ENCODE measurements at places on chromosomes 12 and 14.

- DNase-seq, result no peak
Measured at GRCh38 chr12:131103669-131104462, 150.2 kb downstream of the ADGRD1 start.

DNA sequence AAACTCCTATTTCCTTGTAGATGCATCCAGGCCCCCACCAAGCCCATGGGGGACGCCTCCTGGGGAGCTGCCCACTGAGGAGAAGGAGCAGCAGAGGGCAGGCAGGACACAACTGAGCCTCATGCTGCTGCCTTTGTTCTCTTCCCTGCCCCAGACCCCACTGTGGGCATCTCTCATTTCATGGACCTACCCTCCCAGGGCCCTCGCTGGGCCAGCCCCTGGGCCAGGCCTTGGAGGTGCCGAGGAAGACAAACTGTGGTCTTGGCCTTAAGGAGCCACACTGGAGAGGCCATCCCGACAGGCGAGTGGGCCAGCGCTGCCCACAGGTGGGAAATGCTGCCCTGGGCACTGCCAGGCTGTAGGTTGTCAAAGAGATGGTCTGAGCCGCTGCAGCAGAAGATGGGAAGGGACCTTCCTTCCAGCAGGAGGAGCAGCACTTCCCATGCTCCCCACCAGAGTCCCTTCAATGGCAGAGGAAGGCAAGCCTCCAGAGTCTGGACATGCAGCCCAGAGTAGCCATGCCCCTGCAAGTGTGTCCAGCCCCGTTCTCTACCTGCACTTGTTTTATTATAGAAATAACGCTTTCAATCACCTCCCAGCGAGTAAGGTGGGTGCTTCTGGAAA, 147.4 kb downstream of the BCL11B start:
- no peak for DNase-seq

DNA sequence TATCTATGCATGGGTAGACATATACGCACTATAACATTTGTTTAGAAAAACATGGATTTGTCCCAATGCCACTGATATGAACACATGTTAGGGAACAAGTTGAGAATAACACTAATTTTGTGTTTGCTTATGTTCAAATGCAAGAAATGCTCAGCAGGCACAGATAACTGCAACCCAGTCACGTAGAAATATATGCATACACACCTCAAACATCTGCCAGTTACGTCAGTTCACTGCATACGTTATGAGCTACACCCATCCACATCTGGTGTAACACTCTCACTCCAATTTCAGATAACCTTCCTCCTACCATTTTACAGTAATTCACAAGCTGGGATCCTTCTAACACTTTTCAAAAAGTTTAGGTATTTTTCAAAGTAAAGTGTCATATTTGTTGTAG, 10.7 kb downstream of the PAWR start:
- DNase-seq, result no peak

GRCh38 chr12:1946296-1946695, 27.8 kb upstream of the CACNA2D4 start:
- no peak for DNase-seq

DNA sequence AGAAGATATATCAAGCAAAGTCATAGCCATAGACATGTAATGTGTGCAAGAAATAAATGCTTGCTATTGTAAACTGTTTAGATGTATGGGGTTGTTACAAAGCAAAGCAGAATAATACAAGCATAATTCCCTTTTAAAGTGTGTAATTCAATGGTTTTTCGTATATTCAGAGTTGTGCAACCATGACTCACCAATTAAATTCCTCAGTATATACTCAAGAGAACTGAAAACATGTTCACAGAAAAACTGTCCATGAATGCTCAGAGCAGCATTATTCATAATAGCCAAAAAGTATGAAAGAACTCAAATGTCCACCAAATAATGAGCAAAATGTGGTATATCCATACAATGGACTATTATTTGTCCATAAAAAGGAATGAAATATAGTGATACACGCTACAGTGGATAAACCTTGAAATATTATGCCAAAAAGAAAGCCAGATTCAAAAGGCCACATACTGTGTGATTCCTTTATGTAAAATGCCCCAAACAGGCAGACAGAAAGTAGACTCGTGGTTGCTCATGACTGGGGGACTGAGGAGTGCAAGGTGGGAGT, 9.3 kb downstream of the GXYLT1 start:
- no peak for DNase-seq

DNA sequence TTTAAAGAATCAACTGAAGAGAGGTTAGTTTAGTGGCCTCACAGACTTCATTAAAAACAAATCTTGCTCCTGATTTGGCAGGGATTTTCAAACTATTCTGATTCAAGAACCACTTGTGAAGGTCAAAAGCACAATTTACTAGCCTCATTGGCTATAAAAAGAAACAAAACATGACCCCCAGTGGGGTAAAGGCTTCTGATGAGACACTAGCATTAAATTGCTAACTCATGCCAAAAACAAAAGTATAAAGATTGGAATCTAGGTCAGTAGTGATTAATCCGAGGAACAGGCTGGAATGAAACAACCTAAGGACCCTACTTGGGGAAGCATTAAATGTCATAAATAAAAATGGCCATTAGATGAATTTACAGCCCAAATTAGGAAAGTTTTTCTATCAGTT, 312.3 kb downstream of the PAWR start:
- DNase-seq, result no peak

DNA sequence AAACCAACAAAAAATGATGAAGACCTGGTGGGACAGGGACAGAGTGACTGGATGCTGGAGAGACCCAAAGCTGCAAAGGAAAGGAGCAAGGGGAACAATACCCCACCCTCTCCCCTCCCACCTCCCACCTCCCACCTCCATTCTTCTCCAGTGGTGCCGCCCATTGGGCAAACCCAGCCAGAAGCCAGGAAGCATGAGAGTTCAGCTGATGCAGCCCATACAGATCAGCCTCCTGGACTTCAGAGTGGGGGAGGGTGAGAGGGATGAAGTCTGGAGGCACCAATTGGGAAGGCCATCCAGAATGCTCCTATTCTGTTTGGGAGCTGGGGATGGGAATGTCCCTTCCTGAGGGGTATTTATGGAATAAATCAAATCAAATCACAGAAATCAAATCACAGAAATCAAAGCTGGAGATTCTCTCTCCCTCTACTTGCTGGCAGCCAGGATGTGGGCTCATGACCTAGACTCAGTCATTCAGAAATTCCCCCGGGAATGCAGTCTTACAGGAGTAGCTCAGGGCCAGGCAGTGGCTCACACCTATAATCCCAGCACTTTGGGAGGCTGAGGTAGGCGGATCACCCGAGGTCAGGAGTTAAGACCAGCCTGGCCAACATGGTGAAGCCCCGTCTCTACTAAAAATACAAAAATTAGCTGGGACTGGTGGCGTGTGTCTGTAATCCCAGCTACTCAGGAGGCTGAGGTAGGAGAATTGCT, 31.1 kb downstream of the IRF2BPL start:
- no peak for DNase-seq

GRCh38 chr12:69688471-69689427, 10.4 kb downstream of the BEST3 start:
- no peak for DNase-seq

DNA sequence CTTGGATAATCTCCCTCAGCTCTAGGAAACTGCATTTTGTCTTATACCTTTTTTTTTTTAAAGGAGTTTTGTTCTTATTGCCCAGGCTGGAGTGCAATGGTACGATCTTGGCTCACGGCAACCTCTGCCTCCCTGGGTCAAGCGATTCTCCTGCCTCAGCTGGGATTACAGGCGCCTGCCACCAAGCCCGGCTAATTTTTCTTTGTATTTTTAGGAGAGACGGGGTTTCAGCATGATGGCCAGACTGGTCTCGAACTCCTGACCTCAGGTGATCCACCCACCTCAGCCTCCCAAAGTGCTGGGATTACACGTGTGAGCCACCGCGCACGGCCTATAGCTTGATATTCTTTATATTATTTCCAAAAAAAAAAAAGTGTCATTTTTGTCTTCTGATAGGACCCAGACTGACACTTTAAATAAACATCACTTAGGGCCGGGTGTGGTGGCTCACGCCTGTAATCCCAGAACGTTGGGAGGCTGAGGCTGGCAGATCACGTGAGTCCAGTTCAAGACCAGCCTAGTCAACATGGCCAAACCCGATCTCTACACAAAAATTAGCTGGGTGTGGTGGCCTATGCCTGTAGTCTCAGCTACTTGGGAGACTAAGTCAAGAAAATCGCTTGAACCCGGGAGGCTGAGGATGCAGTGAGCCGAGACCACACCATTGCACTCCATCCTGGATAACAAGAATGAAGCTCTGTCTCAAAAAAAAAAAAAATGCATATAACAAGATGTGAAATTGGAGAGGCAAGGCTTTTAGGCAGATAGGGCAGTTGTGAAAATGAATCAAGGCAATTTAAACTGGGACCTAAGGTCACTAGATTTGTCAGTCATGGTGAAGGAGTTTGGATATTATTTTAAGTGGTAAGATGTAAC, 18.4 kb downstream of the SLC2A3 start:
- DNase-seq, result no peak

GRCh38 chr12:124861898-124862676, 1.6 kb downstream of the SCARB1 start:
- DNase-seq, result no peak

DNA sequence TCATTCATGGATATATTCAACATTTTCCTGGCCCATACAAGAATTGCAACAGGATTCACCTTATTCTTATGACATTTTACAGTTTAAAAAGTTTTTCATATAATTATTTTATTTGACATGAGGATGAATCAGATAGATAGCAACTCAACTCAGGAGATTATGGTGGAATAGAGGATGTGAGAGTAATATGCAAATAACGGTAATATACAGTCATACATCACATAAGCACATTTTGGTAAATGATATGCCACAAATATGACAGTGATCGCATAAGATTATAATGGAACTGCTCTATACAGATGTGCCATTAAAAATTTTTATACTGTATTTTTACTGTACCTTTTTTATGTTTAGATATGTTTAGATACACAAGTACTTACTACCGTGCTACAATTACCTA, 24.1 kb upstream of the CRADD start:
- no peak for DNase-seq

GRCh38 chr12:124422142-124422569, 127.3 kb downstream of the RFLNA start:
- no peak for DNase-seq

DNA sequence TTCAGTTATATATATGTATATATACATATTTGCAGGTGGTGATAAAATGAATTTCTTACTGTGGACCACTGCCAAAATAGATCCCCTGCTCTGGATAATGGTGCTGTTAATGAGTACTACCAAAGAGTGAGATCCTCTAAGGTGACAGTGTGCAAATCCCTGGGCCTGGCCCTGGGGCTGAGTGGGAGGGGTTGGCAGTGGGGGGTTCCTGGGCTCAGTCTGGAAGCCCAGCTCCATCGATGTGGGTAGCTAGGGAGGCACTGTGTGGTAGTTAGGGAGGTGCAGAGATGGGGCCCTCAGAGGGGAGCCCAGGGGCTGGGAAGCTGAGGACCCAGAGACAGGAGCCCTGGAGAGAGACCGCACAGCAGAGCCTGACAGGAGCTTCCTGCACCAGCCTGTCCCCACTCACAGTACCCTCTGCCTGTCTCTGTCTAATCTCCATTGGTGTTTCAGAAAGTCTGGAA, 9.1 kb downstream of the KRT8 start:
- no peak for DNase-seq

- no peak for DNase-seq
Measured at GRCh38 chr12:130076752-130077151, 85.5 kb upstream of the FZD10 start.

DNA sequence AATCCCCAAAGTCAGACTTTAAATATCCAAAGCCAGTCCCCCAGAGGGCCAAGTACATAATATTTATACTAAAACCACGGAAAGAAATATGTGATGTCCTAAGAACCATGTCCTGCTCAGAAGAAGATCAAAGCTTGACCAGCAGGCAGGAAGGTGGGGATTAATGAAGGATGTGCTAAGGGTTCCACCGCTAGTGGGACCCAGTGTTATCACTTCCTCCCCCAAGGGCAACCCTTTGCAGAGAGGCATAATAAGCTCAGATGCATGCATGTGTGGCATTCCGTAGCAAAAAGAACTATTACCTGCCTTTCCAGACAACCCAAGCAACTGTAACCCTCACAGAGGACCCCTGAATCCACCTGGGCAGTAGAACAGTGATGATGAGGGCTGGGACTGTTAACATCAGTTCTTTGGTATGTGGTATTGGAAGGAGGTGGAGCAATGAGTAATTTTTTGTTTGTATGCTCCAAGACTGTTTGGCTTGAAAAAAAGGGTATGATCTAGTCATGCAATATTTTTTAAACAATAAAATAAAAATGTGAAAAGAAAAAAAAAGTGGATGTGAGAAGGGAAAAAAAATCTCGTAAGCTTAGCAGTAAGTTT, 71.7 kb upstream of the ETV6 start:
- no peak for DNase-seq

- no peak for DNase-seq
Measured at GRCh38 chr12:132226604-132227003, 82.3 kb downstream of the NOC4L start.

- DNase-seq, result no peak
Measured at GRCh38 chr12:120496413-120497340, 764 bp downstream of the DYNLL1 start.

DNA sequence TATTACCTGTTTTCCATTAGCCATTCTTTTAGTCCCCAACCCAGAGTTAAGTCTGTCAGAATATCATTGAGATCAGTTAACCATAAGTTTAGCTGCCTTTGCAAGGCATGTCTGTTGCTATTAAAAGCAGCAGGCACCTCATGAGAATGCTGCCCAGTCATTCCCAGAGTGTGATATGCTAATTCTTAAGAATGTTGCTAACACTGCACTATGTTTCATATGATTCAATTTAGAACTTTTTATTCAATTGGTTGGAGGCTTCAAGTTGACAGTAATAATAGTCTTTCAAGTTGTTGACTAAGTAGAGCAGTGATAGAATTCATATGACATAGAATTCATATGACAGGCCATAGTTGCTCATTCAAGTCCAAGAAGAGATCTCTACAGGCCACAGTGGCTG, 292.3 kb downstream of the FUT8 start:
- DNase-seq, result no peak

DNA sequence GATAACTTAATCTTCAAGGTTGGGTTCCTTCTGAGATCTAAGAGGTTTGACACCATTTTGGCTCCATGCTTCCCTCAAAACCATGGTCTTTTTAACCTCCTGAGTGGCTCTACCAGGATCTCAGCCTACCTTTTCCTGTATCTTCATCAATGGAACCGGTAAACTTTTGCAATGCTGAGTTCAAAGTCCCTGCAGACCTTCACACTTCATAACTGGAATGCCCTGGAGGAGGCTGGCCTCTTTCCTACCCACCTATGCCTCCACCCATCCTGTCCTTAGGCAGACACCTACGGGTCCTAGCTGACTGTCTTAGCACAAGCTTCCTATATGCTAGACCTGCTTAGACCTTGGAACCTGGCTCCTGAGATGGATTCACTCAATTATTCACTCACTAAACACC, 89.5 kb upstream of the EEA1 start:
- no peak for DNase-seq
